ENCODE measurements at places on chromosomes 3 and 15.

GRCh38 chr15:100116416-100117190, 225.2 kb downstream of the ADAMTS17 start:
- DNase-seq, result no peak

DNA sequence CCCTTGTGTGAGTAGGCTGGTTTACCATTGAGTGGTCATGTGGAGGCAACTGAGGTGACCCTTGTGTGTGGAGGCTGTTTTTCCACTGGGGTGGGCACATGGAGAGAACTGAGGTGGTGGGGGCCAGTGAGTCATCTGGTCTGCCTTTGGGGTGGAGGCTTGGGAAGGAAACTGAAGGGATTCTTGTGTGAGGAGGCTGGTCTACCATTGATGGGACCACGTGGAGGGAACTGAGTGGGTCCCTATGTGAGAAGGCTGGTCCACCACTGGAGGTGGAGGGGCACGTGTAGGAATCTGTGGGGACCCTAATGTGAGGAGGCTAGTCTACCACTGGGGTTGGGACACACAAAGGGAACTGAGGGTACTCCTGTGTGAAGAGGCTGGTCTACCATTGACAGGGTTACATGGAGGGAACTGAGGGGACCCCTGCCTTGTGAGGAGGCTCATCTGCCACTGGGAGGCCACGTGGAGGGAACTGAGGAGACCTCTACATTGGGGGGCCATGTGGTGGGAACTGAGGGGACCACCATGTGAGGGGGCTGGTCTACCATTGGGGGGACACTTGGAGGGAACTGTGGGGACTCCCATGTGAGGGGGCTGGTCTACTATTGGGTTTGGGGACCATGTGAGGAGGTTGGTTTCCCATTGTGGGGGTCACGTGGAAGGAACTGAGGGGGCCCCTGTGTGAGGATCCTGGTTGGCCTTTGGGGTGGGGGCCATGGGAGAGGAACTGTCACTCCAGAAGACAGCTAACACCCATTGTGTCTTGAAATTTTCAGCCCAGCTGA, 164.5 kb downstream of the WNT7A start:
- DNase-seq, result no peak

GRCh38 chr3:33786565-33787327, 11.7 kb upstream of the PDCD6IP start:
- no peak for DNase-seq

DNA sequence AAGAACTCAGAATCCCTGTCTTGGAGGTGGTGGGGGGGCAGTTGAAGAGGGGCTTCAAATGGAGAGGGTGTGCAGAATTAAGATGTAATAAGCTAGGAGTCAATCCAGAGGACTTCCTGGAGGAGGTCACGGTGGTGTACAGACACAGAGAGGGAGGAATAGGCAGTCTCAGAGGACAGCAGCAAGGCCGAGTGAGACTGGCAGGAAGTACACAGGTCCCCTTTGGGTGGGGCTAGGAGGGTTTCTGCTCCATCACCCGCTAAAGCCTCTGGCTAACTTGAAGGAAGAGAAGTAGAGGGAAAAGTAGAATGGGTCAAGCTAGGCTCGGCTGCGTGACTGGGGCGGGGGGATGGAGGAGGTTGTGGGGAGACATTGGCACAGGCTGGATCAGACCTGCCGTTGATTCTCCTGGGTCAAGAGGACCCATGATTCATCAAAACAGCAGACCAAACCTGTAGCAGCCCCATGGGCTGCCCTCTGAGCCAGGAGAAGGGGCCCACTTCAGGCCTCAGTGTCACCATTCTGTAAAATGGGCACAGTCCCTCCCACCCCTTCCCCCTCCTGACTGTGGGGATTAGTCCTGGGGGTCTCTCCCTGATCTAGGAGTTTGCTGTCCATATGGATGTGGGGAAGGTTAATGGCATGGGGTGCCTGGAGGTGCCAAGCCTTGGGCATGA, 16.9 kb downstream of the CSPG4 start:
- no peak for DNase-seq

- DNase-seq, result peak; percentile 70
Measured at GRCh38 chr3:29515451-29515850, 234.6 kb downstream of the RBMS3 start.

DNA sequence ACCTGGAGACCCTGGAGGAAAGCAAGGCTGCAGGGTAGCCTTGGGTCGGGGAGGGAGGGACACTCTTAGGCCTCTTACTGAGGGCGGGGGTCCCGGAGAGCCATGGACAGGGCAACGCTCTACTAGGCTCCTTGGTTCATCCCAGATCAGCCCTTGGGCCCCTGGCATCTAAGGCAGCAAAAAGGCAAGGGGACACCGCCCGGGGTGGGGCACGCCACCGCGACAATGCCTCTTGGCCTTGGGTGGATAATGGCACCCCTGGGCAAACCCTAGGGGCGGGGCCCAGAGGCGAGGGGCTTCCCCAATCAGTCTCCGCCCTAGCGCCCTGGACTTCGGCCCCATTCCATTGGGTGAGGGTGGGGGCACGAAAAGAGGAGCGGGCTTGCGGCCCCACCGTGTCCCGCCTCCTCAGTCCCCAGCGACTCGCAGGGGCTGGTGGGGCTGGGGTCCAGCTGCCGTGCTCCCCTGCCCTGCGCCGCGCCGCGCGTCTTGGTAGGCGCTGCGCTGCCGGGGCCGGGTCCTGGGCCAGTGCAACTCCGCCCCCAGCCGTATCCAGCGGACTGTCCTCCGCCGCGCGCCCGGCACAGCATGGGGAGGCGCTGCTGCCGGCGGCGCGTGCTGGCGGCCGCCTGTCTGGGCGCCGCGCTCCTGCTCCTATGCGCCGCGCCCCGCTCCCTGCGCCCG, at the start of gene CHST13:
CHST13 (plus strand) TSS at position 411 of the 684 bp plus-strand sequence; CDS start at position 589, 178 bp downstream.
- no peak for DNase-seq

GRCh38 chr3:134284438-134284837, 33.8 kb upstream of the RYK start:
- DNase-seq, result no peak

GRCh38 chr3:14305324-14305723, 97.1 kb upstream of the SLC6A6 start:
- no peak for DNase-seq

GRCh38 chr3:131743126-131743525, 240.4 kb upstream of the MRPL3 start:
- DNase-seq, result no peak

DNA sequence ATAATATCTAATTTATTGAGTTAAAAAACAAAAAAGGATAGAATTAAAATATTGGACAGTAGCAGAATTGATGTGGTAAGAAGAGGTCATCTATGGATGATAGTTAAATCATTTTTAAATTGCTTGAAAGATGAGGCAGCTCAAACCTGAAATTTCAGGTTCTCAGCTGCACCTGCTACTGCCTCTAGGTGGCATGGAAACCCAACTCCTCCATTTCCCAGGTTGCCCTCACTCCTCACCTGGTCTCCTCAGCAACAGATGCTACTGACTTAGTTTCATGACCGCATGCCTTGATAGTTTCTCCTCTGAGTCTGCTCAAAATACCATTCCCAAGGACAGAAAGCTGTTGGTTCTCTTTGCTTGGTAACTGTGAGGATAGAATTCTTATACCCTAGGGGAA, 148.1 kb downstream of the ABHD5 start:
- DNase-seq, result no peak

DNA sequence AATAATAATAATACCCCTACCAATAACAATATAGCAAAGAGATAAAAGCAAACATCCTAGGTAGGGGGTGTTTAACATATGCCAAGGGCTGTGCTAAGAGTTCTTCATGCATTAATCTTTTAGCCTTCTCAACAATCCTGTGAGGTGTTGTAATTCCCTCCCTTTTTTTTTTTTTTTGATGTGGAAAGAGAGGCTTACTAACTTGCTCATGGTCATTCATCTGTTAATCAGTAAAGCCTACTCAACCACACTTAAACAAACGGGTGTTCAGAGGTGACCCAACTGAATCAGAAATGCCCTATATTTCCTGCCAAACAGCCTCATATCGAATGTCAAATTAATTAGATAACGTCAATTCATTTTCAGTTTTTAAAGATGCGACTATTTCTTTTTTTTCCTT, 232.1 kb downstream of the CTNNB1 start:
- DNase-seq, result no peak

- DNase-seq, result peak; percentile 62
Measured at GRCh38 chr15:29820394-29821154, 1.7 kb downstream of the TJP1 start.

GRCh38 chr3:64257100-64257755, 32.0 kb upstream of the PRICKLE2 start:
- DNase-seq, result no peak

DNA sequence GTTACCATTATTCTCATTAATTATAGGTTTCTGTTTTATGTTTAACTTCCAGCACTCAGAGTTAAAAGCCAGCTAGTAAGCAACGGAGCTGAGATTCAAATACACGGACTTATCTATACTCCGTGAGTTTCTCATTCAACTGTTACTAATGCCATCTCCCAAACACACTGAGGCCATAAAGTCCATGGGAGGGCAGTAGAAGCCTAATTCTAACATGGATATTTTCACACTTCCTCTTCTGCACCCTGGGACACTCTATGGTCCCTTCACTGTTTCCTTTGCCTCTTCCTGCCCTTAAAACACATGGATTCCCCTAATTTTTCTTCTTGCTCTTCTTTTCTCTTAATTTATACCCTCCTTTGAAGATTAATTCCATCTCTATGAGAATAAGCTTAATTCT, 245.0 kb downstream of the KLF13 start:
- DNase-seq, result no peak

- DNase-seq, result no peak
Measured at GRCh38 chr15:70627734-70628548, 135.4 kb downstream of the UACA start.

DNA sequence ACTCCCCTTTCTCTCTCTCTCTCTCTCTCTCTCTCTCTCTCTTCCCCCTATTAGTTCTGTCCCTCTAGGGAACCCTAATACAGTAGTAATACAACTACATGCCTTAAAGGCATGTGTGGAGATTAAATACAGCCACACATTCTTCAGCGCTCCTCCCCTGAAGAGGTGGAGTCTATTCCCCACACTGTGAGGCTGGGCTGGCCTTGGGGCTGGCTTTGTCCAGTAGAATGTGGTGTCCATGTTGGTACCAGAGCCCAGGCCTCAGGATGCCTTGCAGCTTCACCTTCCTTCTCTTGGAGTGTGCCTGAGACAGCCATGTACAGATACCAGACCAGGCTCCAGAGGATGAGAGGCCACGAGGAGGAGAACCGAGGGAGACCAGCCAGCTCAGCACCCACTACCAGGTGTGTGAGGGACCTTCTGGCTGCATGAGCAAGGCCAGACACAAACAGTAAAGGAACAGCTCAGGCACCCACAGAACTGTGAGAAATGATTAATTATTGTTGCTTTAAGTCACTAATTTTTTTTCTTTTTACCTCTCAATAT, 10.7 kb downstream of the SLC6A20 start:
- no peak for DNase-seq

DNA sequence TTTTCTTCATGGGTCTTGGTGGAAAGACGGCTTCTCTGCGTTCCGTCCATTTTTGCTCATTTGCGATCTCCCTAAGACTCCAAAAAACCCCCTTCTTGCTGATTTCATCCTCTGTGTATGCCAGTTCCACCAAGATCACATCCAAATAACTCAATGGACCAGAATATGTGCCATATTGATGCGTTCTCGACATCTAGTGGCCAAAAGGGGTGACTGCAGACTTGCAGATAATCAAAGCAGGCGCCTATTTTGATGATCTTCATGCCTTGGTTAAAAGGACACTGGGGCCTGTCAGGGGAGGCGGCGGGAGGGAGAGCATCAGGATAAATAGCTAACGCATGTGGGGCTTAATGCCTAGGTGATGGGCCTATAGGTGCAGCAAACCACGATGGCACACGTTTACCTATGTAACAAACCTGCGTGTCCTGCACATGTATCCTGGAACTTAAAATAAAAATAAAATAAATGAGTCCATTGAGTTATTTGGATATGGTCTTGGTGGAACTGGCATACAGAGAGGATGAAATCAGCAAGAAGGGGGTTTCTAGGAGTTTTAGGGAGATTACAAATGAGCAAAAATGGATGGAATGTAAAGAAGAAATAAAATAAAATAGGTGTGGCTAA, 104.2 kb upstream of the RAD18 start:
- DNase-seq, result peak; percentile 61

DNA sequence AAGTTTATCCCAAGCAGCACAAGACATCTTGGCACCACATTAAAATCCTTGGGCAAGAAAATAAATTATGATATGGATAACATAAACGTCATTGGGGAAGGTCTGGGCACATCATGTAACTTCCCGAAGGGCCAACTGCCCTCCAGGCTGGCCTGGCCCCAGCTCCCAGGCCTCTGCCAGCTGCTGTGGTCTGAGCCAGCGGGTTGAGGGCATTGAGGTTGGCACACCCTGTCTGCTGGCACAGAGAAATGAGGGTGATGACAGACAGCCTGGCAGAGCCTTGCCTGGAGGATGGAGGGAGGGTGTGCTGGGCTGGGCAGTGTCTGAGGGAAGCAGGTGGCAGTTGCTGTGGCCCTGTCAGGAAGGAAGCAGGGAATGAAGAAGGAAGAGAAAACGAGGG, 3.3 kb upstream of the RBSN start:
- DNase-seq, result no peak

DNA sequence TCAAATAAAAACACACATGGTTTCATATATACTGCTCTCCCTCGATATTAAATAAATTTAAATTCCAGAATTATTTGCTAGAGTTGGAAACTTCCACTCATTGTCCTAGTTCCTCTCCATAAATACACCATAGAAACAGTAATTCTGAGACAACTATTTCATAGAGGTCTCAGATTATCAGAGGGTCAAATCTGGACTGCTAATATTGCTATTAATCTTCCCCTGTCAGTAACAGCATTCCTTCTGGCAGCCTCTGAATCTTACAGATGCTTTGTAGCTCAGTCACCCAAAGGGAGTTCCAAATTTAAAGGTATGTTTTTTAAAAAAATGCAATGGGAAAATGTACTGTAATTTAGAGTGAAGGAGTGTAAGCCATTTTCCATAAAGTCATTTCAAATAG, 428.8 kb downstream of the PYDC2 start:
- no peak for DNase-seq

DNA sequence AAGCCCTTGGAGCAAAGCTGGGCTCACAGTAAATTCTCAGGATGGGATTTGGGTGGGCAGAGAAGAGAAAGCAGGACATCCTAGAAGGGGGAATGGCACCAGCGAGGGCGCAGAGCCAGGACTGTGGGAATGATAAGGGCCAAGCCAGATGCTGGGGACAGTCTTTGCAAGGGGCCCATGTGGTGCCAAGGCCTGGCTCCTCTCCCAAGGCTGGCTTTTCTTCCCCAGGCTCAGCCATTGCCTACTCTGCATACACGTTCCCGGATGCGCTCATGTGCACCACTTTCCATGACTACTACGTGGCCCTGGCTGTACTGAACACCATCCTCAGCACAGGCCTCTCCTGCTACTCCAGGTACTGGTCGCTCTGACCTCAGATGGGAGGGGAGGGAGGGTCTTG, 24.7 kb upstream of the KIF23 start:
- DNase-seq, result no peak

DNA sequence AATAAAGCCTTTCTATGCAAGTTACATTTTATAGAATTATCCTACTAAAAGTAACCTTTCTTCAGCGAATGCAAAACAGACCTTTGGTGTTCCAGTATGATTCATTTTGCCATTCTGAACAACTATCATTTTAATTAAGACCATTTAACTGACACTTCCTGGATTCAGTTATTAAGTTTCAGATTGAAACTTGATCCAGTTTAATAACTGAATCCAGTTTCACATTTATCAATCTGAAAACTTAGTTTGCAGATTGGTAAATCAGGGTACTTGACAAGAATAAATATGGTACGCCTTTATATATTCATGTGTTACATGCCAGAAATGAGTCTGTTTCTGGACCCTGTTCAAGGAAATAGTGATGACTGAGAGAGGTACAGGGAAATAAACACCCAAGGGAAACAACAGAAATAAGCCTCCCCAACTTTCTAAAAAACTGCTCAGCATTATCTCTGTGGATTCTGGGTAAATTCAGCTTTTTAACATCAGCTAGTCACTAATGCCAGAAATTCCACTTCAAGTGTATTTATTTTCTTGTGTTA, 23.3 kb upstream of the NFKBIZ start:
- DNase-seq, result peak; percentile 27
